ENCODE measurements at places on chromosomes 3 and 15.

GRCh38 chr3:99645277-99646106 is 7.1 kb downstream of the COL8A1 start:
- DNase-seq = no peak

DNA sequence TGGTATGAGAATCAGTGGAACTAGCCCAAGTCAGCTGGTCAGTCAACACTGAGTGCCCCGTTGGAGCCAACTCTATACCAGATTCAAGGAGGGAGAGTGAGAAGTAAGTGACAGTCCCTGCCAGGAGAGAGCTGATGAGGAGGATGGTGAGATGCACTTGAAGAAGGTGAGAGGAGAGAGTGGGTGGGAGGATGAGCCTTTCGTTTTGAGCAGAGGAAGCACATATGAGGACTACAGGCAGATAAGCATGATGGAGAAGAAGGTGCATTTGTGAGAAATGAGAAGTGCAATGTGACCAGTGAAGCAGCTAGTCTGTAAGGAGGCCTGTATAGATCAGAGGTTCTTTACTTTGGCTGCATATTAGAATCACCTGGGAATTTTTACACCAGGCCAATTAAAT is 40.4 kb downstream of the NME9 start:
- no peak for DNase-seq

DNA sequence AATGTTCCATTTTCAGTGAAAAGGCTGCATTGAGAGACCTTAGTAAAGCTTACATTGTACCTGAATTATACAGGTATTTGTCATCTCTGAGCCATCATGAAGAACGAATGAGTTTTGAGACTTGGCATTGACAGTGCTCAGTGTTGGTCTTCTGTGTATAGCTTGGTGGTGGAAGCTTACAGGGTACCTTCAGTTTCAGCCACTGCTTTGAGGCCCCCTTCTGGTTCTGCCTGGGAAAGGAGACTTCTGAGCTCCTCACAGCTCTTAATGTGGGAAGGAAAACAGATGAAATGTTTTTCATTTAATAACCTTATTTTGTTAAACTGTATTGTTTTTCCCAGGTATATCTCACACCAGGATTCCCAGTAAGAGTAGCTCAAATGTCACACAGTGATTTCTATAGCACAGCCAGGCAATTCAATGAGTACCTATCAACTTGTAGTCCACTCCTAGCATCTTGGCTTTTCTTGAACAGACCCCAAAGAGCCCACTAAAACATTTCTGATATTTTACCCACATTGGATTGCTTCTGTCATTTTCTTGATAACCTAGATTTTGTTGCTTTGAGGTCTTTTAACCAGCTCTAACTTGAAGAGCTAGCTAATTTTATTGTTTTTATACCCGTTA is 5.6 kb downstream of the SERPINI1 start:
- no peak for DNase-seq

DNA sequence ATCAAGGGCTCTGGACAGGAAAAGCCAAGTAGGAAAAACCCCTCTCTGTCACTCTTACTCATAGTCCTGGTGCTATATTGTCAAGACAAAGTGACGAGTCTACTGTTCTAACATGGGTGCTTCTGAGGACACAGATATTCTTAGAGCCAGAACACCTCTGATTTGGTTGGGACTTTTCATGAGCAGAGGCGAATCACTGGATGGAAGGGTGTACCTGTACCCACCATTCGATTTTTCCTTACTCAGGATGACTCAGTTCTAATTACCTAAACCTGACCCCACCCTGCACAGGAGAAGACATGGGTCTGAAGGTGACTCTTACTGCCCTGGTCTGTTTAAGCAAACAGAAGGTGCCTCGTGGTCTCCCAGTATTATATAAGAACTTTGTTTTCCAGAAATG is 58.5 kb downstream of the ABCC5 start:
- no peak for DNase-seq

GRCh38 chr3:134542287-134542958 is 56.6 kb downstream of the CEP63 start:
- DNase-seq = no peak

- DNase-seq = no peak
Observed at GRCh38 chr15:73019601-73020146, 32.6 kb upstream of the NEO1 start.

DNA sequence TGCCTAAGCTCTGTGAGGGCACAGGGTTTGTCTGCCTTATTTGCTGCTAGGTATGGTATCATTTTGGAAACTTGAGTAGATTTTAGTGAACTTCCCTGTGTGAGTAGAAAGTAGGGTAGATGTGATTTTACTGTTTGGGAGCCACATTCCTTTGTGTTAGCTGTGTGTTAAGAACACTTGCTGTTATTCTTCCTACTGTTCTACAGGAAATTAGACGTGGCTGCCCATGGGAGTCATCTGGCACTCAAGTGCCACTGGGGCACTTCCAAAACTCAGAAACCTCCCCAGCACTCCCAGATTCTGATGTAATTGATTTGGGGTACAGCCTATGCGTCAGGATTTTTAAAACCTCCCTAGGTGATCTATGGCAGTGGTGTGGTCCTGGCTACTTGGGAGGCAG is 369.9 kb upstream of the C2CD4B start:
- DNase-seq = no peak

GRCh38 chr15:85423256-85423655 is 42.9 kb downstream of the AKAP13 start:
- no peak for DNase-seq

GRCh38 chr15:52338891-52339290 is 43.3 kb upstream of the MYO5C start:
- no peak for DNase-seq

- no peak for DNase-seq
Observed at GRCh38 chr3:127027811-127028548, 45.1 kb downstream of the PLXNA1 start.

- DNase-seq = no peak
Observed at GRCh38 chr3:52195823-52196331, 2.1 kb upstream of the ALAS1 start.

DNA sequence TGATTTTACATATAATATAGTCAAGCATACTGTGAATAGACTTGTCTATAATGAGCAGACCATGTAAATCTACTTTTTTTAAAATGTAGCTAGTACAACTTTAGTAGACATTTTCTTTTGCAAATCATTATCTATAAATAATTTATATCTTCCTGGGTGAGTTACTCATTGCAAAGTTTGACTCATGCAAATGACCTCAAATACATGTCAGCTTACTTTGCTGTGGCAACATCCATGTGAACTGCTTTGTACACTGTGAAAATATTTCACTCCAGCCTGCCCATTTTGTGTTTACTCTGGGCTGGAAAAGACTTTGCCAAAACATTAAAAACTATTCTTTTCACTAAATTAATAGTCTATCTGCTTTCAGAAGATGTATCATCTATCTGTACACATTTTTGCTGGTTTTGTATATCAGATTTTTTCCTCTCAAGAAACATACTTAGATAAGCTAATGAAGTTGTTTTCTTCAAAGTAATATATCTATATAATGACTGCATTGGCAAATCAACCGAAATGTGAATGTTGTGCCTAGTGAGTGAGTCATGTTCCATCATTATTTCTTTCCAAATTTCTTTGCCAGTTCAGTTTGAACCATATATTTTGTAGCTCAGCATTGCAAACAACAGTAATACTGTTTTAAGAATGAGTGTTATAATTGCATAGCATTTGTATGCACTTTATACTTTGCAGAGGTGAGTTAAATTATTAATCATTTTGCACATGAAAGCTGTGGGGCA is 26.5 kb downstream of the IGSF10 start:
- no peak for DNase-seq

DNA sequence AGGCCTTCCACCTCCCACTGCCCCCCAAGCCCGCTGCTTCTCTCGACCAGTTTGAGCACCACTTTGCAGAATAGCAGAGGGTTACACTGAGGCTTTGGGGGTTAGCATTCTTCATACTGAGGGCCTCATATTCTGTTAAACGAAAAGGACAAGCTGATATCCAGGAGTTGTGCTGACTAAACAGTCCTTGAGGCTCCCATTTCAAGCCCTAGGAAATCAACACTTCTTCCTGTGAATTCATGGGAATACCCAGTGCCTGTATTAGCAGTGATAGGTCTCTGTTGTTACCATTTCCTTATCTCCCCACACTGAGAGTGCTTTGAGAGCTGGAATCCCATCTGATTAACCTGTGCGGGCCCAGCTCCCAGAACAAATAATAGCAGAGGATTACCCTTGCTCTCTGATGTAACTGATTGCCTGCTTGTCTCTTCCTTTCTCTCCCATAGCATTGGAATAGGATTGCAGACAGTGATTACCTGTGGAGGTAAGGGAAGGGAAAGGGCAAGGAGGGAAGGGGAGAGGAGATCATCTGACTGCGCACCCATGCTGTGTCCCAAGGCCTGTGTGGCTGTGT is 930 bp downstream of the FBXW12 start:
- DNase-seq = no peak

DNA sequence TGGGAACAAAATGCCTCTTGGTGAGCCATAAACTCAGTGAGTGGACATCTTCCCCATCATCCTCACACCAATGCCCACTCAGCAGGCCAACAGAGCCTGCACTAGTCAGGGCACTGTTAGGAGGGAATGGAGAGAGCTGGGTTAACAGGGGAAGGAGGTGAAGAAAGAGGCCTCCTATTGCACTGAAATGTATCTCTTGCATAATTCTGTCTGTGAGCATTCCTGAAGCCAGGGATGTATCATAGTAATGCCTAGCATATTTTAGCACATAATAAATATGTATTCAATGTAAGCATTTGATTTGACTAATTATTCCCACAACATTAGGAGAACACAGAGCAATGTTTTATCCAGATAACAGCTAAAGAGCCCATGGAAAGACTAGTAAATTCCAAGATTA is 81.2 kb downstream of the ANO10 start:
- no peak for DNase-seq

Measured in stimulated activated CD4-positive, alpha-beta T cell treated with anti-CD3 and anti-CD28 coated beads, TNF-alpha, amount 100 ng/mL, for 1 hour (primary cell).